Dermis microvascular lymphatic vessel endothelial cell (primary cell): ENCODE measurements at places on chromosomes 2 and 18. TPM values are rescaled to one million over a fixed set of nuclear protein-coding genes. Genes with fewer than 3 reads are reported as not detected.

PCGF1 gene
- 8.1 and 11.0 TPM in 2 replicates for total RNA-seq

APOB gene
- under 0.01 and 0.13 TPM in 2 replicates for total RNA-seq

ACADL gene
- not detected in 2 replicates for total RNA-seq

TGFA gene
- total RNA-seq: 8.0 and 14.5 TPM in 2 replicates

ONECUT2 gene
- under 0.01 TPM in 1 of 2 replicates, not detected in the other for total RNA-seq

DNA sequence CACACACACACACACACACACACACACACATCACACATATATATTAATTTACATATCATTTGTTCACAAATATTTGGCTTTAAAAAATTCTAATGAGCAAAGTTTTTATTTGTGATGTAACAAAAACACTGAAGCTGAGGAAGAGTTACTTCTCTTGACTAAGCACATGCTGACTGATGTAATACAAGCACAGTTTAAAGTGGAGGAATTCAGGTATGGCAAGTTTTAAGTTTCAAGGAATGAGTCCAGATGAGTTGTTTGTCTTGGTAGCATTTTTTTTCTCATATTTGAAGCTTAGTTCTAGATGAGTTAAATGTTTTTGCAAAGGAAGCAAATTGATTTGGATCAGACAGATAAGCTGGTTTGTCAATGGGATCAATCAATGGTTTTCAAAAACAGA is 20.2 kb upstream of the CALCRL start:
- no peak for DNase-seq

LRRTM4 gene
- total RNA-seq: not detected in 2 replicates

SRD5A2 gene
- total RNA-seq: not detected in 2 replicates

DNA sequence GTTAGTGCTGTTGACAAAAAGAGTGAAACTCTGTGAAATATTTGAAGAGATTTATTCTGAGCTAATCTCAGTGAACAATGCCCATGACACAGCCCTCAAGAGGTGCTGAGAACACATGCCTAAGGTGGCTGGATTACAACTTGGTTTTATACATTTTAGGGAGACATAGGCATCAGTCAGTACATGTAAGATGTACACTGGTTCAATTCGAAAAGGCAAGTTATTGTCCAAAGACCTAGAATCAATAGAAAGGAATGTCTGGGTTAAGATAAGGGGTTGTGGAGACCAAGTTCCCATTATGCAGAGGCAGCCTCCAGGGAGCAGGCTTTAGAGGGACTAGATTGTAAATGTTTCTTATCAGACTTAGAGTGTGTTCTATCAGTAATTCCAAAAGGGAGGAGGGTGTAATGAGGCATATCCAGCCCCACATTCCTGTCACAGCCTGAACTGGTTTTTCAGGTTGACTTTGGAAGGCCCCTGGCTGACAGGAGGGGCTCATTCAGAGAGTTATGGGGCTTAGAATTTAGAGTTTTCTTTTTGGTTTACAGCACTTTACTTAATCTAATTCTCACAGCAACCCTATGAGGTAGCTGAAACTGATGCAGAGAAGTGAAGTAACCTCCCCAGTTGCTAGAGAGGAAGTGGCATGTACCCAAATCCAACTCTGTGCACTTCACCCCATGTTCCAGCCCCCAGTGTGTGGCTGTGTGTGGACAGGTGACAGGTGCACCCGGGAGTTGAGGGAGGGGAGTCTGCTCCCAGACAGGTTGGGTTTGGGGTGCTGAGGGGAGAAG is 28.3 kb upstream of the ASAP2 start:
- DNase-seq: no peak

PRKAG3 gene
- not detected in 2 replicates for total RNA-seq
